M059J (cell line): ENCODE measurements at places on chromosomes 2 and 18. TPM values are rescaled to one million over a fixed set of nuclear protein-coding genes. Genes with fewer than 3 reads are reported as not detected.

DNA sequence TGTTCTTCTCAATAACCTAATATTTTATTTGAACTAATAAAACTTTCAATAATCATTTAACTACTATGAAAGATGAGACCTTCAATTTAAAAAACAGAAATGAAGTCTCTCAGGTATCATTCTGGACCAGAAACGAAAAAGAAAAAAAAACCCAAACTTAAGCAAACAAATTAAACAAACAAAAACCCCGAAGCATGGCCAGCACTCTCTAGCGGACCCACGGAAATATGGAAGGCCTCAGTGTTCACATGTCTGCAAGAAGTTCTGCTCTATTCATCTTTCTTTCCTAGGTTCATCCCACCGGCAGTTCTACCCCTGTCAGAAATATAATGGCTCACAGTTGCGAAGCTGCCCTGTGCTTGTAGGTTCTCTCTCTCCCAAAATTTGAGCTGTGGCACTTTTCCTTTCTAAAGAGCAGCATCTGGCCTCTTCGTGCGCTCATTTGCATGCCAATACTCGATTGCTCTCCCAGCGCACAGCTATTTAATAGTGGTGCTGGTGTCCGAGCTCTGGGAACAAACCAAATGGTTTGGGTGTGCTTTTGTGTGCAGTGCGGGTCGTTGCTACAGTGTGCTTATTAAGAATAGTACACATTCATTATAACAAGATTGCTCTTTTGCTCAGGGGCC lies 129.0 kb upstream of the ZEB2 start:
- DNase-seq: no peak

Gene TNS1
- 2.6 and 3.5 TPM in 2 replicates for total RNA-seq

GRCh38 chr2:112916625-112917247 lies 5.8 kb downstream of the IL37 start:
- no peak for DNase-seq

Gene CACNB4
- total RNA-seq: 0.12 TPM in 1 of 2 replicates, not detected in the other

GRCh38 chr2:227876300-227876801 lies 4.9 kb downstream of the DAW1 start:
- DNase-seq: peak; percentile 42

Gene ZSWIM2
- total RNA-seq: not detected in 2 replicates

Gene PAPOLG
- 14.5 and 15.2 TPM in 2 replicates for total RNA-seq

Gene ZAP70
- not detected in 2 replicates for total RNA-seq

DNA sequence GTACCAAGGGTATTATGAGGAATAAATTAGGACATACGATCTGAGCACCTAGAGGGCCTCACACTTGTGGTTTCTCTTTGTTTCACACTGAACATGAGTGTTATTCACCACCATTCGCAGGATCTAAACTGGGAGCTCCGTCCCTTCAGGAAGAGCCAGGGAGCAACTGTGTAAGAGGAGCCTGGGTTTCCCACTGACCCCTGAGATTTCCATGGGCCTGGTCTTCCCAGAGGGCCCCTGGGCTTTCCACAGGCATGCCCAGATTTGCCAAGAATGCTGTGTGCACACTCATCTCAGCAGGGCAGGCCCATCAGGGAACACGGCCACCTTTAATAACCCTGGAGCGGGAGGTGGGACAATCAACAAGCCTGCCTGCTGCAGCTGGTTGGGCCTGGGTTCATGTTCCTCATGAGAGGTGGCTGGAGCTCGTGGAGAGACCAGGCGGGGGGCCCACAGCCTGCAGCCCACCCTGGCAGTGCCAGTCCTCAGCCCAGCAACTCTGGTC lies 416.8 kb upstream of the MYT1L start:
- DNase-seq: no peak

- DNase-seq: no peak
Observed at GRCh38 chr2:39685126-39685525, 19.4 kb downstream of the TMEM178A start.

Gene AQP12B
- not detected in 2 replicates for total RNA-seq

DNA sequence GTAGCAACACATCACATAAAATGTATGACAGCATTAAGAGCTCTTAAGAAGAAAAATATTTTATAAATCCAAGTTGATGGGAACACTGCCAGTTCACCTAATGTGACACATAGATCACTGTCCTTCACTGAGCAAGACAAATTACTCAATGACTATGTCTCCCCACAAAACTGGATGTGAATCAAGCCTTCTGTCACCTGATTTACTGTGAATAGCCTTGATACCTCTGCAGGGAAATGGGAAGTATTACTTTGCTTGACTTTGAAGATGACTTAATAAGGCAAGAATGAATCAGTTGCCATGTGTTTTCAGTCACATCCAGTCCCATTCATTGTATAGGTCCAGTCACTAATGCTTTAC lies 94.6 kb downstream of the NYAP2 start:
- DNase-seq: peak; percentile 98

GRCh38 chr2:205659922-205660321 lies 22.4 kb upstream of the NRP2 start:
- DNase-seq: no peak

- DNase-seq: no peak
Observed at GRCh38 chr2:27393225-27393624, 12.7 kb upstream of the ZNF513 start.

- DNase-seq: peak; percentile 91
Observed at GRCh38 chr2:168156661-168157060, 90.7 kb downstream of the STK39 start.

GRCh38 chr2:39954346-39954745 lies 175.3 kb upstream of the THUMPD2 start:
- peak; percentile 36 for DNase-seq

DNA sequence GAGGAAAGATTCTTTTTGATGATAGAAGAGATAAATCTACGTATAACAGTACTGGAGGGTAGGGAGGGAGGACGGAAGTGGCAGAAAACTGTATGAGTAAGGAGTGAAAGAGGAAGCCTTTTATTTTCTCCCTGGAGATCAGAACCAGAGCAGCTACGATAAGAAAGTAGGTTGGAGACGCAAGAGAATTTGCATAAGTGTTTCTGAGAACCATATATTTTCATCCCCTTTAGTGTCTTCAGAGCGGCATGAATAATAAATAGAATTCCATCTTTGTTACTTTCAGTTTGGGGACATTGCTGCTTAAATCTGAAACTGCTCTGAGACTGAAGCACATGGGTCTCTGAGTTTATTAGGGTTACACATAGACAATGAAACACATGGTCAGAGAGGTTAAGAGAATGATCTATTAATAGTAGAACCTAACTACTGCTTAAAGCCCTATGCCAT lies 230.2 kb upstream of the TNP1 start:
- DNase-seq: peak; percentile 32

Gene IDH1
- 114 and 145 TPM in 2 replicates for total RNA-seq

GRCh38 chr2:34365932-34366331 lies 766.8 kb upstream of the FAM98A start:
- DNase-seq: no peak

DNA sequence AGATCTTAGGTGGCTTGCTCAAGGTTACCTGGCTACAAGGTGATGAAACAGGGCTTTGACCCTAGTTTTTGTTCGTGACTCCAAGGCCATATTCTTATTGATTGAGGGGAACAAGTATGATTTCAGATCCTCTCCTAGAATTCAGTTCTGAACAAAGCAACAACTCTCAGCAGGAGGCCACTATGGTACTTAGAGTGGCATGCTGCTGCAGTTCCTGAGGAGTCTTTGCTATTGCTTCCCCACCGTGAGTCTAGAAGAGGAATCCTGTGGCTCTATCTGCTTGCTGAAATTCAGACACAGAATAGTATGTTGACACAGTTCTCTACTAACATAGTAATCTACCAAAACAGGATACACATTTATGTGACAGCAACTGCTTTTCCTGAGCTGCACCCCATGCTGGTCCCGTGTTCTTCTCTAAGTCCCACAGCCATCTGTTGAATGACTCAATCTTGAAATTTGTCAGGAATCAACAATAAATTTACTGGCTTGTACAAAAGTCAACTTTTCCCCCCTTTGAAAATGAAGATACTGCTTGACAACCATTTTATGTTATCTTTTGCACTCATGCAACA lies 4.1 kb downstream of the TGFBRAP1 start:
- peak; percentile 72 for DNase-seq

DNA sequence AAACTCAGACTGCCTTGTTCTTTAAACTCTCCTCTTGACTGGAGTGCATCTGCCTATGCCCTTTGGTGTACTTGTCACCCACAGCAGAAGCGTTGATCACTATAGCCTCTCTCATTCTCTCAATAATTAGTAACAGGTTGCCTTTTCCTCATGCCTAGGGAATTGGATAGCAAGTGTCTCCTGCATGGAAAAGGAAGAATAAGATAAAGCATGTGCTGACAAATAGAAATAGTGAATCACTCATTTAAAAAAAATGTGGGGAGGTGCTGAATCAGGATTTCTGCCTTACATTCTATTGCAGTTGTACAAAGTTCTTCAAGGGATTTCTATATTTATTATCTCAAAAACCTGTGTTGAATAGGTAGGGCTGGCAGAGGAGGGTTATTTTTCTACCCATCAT lies 323.0 kb downstream of the TXNL1 start:
- DNase-seq: peak; percentile 56

- peak; percentile 91 for DNase-seq
Observed at GRCh38 chr2:18740474-18740881, 151.1 kb upstream of the NT5C1B start.

Gene PEX13
- total RNA-seq: 47.8 and 59.4 TPM in 2 replicates

GRCh38 chr18:38923126-38923525 lies 1357.5 kb upstream of the CELF4 start:
- peak; percentile 40 for DNase-seq

DNA sequence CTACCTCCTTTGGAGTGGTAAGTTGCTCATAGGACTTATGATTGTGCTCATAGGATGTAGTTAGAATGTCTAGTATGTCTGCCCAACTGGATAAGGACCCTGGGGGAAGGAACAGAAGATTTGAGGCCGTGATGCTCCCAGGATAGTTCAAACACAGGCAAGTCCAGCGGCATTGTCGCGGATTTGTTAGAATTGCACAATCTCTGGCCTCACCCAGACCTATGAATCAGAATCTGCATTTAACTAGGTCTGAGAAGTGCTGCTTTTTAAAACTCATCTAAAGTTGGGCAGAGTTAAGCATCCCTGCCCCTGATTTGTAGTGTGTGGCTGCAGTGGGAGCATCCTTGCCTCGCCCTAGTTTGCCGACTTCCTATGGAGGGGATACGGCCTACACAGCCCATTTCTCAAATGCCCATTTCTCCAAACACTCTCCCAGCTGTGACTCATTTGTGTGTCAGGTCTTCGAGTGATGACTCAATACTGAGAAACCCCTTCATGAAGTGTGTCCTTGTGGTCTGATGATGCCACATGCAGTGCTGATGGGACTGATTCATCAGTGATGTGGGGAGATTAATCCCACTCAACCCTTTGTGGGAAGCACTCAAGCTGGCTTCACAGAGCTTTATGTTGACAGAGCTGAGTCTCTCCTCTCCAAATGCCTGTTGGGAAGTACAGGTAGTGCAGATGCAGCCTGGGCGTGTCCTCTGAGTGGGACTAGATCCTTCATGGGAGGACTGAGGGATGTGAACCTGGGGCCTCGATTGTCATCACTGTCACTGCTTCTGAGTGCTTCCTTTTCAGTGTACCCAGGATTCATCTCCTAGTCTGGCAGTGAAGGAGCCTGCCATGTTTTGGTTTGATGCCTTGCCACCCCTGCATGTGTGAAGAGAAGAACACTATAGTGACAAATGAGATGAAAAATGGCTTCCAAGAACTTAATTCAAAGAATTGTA lies 18.7 kb downstream of the SMIM21 start:
- DNase-seq: peak; percentile 98

DNA sequence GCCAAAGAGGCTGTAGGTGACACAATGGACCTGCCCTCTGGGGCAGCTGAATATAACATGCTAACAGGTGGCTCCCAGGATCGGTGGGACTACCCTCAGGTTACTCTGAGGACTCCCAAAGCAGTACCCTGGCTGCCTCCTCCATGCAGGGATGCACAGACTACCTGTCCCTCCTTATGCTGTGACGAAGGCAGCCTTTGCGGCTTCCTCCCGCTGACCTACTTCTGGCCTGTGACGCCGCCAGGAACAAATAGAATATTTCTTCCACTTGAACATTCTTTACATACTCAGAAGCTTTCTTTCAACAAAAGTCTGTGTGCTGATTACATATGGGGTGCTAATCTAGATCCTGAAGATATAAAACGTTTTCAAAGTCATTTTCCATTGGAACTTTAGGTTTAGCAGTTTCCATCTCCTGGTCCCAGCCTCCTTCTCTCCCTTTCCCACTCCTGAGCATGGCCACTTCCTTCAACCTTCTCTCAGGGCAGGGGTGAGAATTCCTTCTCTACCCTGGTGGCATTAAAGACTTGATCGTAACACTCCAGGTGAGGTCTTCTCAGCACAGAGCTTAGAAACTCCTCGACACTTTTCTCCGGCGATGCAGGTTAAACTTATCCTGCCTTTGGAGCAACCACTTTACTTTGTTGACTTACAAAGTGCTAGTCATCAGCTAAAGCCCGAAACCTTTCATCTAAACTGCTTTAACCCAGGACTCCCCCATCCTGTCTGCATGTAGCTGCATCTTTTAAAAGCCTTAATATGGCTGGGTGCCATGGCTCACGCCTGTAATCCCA lies 58.9 kb upstream of the STK17B start:
- DNase-seq: no peak

- peak; percentile 29 for DNase-seq
Observed at GRCh38 chr2:85243101-85244072, 84.4 kb downstream of the TGOLN2 start.

DNA sequence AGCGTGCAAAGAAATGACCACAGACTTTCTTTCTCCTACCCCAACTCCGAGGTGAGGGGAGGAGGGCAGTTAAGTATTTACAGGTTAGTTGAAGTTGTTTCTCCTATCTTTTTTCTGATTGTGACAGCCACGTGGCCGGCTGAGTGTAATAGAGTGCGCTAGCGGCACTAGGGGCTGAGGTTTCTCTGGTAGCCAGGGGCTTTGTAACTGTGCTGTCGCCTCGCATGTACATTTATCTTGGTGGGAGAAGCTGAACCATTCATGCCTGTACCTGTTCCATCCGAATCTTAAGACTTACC lies 214.1 kb upstream of the STON1 start:
- peak; percentile 36 for DNase-seq

DNA sequence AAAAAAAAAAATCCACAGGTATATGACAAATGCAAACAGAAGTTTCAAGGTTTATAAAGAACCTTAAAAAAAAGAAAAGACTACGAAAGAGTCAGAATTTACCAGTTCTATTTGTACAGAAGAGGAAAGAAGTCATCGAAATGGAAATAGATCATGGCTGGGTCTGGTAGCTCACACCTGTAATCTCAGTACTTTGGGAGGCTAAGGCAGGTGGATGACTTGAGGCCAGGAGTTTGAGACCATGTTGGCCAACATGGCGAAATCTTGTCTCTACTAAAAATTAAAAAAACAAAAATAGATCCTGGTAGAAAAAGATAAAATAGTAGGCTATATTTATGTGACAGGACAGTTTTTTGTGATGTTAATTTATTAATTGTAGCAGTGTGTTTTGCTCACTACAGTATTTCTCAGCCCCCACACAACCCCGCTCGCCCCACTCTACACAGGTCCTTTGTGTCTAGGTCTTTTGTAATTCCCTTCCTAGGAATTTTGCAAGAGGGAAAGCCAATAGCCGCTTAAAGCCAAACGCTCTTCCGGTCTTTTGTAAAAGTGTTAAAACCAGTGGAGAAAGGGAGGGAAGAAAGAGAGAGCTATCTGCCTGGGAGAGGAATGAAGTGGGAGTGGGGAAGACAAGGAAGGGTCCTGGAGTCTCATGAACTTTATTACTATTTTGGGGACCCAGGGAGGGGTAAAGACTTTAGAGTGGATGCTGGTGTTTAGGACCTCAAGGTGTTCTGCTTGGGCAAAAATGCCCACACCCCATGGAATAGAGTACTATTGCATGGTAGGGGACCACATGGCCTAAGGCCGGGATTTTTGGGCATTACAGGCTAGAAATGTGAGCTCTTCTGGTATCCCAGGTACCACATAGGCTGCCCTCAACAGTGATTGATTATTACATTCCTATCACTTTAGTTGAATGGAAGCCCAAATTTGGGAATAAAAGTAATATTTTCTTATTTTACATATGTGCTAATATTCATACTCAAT lies 59.4 kb upstream of the XPO1 start:
- no peak for DNase-seq
